GM10248 (cell line): ENCODE measurements at places on chromosomes 6 and 20.
A peak's percentile ranks its signal among the peaks of the same experiment; 100 is the strongest.

DNA sequence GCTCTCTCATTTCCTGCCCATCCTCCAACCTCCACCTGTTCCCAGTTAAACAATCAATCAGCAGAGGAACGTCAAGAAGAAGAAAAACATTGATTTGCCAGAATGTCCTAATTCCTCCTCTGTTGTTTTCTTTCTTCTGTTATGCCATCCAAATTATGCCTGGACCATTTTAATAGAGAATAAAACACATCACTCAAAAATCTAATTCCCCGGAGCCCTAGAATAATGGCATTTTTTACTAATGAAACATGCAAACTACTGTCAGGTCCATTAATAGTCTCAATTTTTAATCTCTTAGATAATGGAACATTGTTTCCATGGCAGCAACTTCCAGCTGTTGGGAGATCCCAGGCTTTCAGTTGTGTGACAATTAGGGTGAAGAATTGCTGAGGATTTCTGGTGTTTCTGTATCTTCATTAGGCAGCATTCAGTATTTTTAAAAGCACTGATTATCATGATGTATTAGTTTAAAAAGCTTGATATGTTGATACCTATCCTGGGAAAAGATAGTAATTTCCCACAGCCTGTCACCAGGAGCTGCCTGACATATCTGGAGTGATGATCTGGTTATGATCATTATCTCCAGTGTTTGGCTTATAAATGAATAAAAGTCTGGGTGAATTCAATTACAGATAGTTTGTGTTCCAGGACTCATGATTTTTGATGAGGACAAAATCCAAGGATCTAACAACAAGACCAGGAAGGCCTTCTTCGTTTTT is 209.8 kb downstream of the TPBG start:
- no peak for DNase-seq

DNA sequence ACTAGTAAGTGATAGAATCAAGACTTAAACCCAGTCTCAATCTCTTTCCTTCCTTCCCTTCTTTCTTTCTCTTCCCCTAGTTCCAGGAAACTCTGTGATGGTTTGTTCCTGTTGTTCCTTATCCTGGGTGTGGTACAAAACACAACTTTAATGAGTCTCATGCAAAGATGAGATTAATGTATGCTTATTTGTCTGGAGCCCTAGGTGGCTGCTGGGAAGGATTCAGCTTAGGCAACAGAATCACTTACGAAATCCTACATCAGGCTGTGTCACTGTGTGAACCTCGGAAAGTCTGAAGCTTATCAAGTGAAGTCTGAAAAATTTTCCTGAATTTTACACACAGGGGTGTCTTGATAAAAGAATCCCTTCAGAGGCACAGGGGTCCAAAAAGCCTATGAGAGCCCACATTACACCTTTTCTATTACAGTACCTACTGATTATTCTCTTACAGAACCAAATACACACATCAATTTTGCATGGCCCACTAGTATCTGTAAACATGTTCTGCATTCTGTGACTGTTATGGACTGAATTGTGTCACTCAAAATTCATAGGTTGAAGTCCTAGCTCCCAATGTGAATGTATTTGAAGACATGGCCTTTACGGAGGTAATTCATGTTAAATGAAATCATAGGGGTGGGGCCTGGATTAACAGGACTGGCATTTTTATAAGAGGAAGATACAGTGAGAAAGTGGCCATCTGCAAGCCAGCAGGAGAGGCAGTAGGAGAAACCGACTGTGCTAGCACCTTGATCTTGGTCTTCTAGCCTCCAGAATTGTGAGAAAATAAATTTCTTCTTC is 144.7 kb downstream of the MYB start:
- no peak for DNase-seq

DNA sequence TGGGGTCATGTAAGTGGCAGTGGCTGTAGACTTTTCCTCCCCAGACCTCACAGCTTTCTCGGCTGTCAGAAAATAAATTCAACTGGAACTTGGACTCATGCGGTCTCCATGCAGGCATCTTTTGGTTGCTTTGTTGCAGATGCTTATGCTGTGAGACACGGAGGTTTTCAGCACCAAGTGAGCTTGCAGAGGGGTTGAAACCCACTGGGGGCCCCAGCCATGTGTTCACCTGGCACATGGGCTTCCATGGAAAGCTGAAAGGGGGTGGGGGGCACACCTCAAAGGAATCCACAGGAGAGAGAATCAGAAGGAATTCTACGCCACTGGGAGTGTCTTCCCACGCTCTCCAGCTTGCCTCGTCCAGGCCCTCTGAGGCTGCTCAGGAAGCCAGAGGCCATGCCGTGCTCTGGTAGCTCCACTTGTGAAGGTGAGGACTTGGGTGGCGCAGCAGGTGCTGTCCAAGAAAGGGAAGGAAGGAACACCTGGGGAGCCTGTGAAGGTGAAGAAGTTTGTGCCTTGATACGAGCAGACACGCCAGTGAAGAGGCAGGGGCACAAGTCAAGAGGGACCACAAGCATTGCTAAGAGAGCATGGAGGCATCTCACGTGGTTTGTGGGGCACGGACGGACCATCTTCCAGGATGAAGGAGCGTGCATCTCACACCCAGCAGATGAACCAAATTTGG is 134.3 kb upstream of the PMEPA1 start:
- DNase-seq: no peak

DNA sequence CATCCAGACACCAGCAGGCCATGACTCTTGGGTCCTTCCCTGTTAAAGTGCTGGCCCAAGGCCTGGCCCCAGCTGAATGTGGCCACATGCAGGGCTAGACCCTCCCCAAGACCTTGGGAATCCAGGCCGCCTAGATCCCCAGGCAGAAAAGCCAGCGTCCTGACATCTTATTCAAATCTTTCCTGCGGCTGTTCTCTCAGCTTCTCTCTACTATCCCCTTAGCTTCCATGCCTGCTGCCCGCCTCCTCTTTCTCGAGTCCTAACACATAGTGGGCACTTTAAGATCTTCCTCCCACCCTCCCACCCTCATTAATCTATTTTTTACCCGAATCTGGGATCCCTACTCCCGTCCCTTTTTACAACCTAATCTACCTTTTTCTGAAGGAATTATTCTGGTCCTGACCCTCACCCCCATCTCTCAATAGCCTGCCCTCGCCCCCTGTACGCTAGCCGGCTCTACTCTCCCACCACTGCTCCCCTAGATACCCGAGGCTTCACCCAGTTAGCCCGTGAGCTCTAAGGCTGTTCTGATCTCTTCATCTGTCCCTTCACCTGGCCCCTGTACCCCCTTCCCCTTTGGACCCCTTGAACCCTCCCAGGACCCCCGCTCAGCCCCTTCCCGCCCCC is at the start of gene CCHCR1:
Gene CCHCR1, minus strand, starts transcription at position 290 of the 627 bp plus-strand sequence. Its CDS starts 202 bp downstream, at position 88.
- DNase-seq: no peak

DNA sequence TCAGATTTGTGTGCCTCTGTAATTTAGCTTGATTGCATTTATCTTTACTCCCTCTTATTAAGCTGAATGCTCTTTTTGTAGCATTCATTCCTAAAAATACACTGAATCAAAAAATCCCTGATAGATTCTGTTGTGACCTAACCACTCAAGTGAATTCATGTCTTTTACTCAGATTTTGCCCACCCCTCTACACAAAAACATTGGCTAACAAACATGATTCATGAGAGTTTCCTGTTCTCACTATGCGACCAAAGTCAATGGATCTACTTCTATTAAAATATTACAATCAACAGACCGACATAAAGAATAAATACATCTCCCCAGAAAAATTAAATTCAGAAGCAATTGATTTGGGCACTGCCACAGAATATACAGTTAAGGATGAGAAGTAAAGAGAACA is 99.5 kb upstream of the THEMIS start:
- DNase-seq: no peak

GRCh38 chr20:41086402-41087324 is 50.7 kb upstream of the PLCG1 start:
- DNase-seq: no peak

GRCh38 chr6:157683707-157684106 is 139.3 kb upstream of the SNX9 start:
- no peak for DNase-seq

DNA sequence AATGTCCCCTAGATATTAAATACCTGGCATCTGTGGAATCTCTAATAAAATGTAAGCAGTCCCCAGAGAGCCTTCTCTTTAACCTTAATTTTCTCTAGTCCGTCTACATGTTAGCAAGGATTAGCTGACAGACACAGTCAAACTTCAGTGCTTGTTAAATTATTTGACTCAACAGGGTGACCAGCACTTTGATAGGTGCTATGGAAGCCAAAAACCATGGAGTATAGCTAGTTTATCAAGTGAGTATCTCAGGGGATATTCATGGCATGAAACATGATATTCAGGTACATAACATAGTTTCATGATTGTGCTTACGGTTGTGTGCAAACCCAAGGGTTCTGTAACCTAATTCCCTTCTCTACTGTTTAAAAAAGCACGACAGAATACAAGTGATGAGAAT is 3.9 kb downstream of the RHAG start:
- no peak for DNase-seq

GRCh38 chr6:145844933-145845540 is 30.4 kb upstream of the FBXO30 start:
- no peak for DNase-seq

GRCh38 chr20:23241416-23241815 is 109.2 kb upstream of the NXT1 start:
- DNase-seq: no peak

- DNase-seq: no peak
Measured at GRCh38 chr6:136726837-136727557, 65.3 kb downstream of the MAP3K5 start.

- peak; percentile 6 for DNase-seq
Measured at GRCh38 chr6:78513856-78514255, 353.5 kb upstream of the IRAK1BP1 start.

GRCh38 chr6:53426667-53427270 is 78.0 kb upstream of the ELOVL5 start:
- DNase-seq: peak; percentile 40

- no peak for DNase-seq
Measured at GRCh38 chr20:44664131-44664530, 12.6 kb upstream of the ADA start.

GRCh38 chr6:39166189-39166911 is 51.4 kb upstream of the SAYSD1 start:
- peak; percentile 85 for DNase-seq
